ENCODE measurements at places on chromosomes 12 and 14. TPM values are rescaled to one million over a fixed set of nuclear protein-coding genes. Genes with fewer than 3 reads are reported as not detected.
A peak's percentile ranks its signal among the peaks of the same experiment; 100 is the strongest.

DNA sequence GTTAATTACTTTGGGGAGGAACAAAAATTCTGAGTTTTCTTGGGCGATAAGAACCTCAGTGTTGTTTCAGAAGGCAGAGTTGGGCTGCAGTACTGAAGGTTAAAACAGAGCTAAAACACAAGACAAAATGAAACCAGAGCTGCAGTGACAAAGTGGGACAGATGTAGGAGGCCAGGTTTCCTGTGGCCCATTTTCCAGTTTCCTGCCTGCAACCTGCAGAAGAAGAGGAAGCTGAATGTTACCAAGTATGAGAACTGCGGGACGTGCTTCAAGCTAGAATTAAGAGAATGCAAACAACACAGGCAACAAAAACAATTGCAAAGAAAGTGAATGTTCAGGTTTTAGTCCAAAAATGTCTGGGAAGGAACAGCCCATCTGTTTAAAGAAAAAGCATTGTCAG lies 17.8 kb downstream of the ELK3 start:
- DNase-seq = no peak

- no peak for DNase-seq
These were observed 350.6 kb downstream of the CACNA1C start for GRCh38 chr12:2403221-2403976.

- peak; percentile 98 for DNase-seq
These were observed at the start of the genes SOCS4 and WDHD1 for GRCh38 chr14:55026793-55027561. Gene SOCS4 (plus strand): TSS chr14:55027236. CDS start chr14:55043042, 15,806 bp downstream. Gene WDHD1 (minus strand): TSS chr14:55027099. CDS start chr14:55026787, 312 bp downstream.

DNA sequence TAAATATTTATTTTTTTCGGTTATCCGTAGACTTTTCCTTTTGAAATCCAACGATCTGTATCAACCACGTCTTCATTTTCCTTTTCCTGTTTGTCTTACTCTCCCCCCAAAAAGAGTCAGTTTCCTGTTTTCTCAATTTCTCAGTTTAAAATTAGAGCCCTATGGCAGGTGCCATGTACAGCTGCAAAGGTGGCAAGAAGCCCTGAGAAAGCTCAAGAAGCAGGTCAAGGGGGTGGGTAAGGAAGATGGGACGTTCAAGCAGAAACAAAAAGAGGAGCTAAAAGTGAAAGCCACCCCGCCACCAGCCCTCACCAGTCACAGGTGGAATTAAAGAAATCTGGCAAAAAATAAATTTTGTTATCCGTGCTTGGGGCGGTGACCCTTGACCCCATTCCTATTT lies 26.7 kb downstream of the SLC35E3 start:
- DNase-seq = no peak

The FAM181A gene
- 0.32 TPM for polyA plus RNA-seq

The DBX2 gene
- polyA plus RNA-seq = 0.04 TPM

- DNase-seq = no peak
These were observed 28.9 kb upstream of the TMEM179 start for GRCh38 chr14:104633276-104634137.

The PRIMA1 gene
- polyA plus RNA-seq = 0.18 TPM

DNA sequence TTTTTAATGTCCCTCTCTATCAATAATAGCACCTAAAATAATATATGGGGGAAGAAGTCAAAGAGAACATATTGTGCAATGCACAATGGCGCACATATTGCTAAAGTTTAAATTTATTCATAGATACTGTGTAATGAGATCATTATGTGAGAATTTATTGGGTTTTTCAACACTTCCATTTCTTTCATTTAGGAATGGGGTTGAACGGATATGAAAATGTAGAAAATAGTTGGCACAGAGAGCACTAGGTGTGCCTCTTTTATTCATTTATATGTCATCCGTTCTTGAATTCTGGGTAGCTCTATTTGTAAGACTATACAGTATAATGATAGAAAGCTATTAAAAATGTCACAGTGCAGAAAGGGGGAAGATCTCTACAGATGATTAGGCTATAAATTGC lies 63.9 kb downstream of the ATG14 start:
- DNase-seq = no peak

- no peak for DNase-seq
These were observed 24.5 kb downstream of the CDKN1B start for GRCh38 chr12:12741660-12742059.

The ZNF26 gene
- polyA plus RNA-seq = 4.0 TPM

DNA sequence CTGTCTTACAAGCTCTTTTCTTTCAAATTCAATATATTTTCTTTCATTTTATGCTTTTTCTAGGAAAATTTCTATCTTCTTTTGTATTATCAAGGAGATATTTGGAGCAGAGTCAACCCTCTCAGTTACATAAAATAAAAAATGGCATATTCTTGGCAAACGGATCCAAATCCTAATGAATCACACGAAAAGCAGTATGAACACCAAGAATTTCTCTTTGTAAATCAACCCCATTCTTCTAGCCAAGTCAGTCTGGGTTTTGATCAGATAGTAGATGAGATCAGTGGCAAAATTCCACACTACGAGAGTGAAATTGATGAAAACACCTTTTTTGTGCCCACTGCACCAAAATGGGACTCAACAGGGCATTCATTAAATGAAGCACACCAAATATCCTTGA lies 20.6 kb downstream of the PIK3C2G start:
- DNase-seq = no peak

- no peak for DNase-seq
These were observed 1073.2 kb downstream of the TMTC2 start for GRCh38 chr12:83759906-83760305.

The TRPV4 gene
- 0.07 TPM for polyA plus RNA-seq

DNA sequence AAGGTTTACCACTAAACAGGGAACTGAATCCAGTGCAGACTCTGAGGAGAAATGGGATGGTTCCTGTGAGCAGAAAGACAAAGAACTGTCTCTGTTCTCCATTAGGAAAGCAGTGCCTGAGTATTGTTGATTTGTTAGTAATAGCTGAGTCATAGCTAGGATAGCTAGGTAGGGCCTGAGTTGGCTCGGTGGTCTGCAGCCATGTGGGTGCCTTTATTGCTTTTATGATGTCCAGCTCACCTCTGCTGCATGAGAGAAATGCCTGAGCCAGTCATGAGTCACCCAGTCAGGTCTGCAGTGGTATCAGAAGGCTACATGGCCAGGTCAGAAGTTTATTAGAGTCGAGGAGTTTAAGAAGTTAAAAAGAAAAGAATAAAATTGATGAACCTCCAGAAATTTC lies 24.2 kb downstream of the TRHDE start:
- DNase-seq = no peak

GRCh38 chr12:6494258-6494743 lies 399 bp downstream of the NCAPD2 start:
- no peak for DNase-seq

- DNase-seq = no peak
These were observed 8.4 kb downstream of the CCDC197 start for GRCh38 chr14:94005324-94006073.

GRCh38 chr12:94704452-94705306 lies 54.3 kb upstream of the TMCC3 start:
- no peak for DNase-seq

The INHBC gene
- not detected for polyA plus RNA-seq

The GNB3 gene
- 0.60 TPM for polyA plus RNA-seq

All from psoas muscle (tissue), 8 donors.